ENCODE measurements at places on chromosomes 6 and 20.

DNA sequence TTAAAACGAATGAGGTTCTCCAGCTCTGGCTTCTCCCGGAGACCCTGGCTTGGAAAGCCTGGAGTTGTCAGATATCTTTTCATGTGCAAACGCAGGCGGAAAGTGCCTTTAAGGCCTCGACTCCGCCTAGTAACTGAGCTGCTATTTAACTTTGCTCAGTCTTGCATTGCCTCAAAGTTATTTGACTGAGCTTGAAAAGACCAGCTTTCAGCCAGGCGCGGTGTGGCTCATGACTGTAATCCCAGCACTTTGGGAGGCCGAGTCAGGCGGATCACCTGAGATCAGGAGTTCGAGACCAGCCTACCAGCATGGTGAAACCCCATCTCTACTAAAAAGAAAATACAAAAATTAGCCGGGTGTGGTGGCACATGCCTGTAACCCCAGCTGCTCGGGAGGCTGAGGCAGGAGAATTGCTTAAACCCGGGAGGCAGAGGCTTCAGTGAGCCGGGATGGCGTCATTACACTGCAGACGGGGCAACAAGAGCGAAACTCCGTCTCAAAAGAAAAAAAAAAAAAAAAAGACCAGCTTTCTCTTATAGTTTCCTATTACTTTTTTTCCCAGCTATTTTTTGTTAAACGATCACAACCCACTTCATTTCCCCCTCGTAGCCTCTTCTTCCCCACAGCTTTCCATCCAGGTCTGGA is 1.9 kb downstream of the GCNT2 start:
- DNase-seq = no peak

DNA sequence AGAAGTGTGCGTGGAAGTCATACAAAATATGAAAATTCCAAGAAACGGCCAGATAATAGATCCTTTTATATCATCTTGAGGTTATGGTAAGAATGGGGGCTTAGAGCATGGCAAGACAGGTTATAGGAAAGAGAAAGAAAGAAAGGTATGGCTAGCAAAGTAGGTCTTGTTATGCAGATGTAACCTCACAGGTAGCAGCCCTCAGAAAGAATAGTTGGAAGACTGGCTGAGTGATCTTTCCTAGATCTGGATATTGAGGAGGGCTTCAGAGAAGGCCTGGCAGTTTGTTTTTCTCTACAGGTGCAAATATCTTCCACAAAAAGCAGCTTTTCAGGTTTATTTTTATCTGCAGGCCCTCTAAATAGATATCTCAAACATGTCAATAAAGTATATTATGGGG is 679.5 kb downstream of the KHDRBS2 start:
- DNase-seq = no peak

DNA sequence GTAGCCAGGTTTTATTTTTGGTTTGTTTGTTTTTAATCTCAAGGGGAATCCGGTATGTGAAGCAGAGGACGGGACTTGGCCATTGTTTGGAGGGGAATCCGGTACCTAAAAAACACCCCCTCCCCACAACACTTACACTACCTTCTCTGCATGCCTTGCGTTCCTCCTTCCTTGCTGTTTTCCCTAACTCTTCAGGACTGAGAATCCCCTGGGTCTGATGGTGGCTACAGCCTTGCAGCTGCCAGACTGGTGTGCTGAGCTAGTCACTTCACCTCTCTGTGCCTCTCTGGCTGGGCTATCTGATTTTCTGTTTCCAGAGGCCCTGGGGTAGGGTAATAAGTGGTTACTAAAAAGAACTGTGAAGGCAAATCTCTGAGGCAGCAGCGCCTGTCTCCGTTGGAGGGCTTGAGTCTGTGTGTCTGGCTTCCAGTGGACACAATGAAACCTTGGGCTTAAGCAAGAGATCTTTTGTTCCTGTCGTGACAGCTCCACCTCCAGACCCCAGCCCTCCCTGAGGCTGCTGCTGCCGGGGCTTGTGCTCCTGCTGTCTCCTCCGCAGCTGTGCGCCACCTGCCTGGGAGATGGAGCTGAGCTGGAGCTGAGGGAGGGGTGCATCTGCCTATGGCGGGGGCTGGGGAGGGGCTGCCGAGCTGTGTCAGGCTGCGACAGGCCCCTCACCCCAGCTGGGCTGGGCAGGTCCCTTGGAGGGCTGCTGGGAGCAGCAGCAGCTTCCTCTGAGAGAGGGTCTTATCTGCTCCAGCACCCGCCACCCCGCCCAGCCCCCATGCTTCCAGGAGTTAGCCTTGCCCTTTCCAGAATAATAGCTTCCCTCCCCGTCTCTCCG is 65.8 kb upstream of the CCDC167 start:
- DNase-seq = no peak

DNA sequence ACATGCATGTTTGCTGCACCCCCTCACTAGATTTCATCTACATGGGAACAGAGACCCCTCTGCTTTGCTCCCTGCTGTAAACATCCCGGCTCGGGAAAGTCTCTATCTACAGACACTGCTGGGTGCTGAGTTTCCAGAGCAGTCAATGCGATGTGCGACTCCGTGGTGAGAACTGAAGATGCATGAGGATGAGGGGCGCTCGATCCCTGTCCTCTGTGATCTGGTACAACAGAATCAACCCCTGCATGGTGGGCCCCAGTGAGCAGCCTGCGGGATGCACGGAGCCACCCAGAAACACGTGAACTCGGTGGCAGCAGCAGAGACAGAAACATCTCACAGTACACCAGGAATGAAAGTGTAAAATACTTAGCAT is 83.1 kb downstream of the THBS2 start:
- no peak for DNase-seq

DNA sequence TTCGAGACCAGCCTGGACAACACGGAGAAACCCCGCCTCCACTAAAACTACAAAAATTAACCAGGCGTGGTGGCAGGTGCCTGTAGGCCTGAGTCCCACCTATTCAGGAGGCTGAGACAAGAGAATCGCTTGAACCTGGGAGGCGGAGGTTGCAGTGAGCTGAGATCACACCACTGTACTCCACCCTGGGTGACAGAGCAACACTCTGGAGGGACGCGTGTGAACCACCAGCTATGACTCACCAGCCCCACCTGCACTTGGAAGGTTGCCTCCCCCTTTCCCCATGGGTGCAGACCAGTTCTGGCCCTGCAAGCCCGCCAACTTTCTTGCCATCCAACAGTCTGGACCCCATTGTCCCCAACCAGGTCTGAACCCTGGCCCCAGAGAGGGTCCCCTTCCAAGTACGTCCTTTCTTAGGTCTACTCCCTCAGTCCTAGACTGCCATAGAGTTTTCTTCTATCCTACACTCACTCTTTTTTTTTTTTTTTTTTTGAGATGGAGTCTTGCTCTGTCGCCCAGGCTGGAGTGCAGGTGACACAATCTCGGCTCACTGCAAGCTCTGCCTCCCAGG is 29.2 kb downstream of the ATP9A start:
- DNase-seq = no peak

GRCh38 chr20:17229256-17229655 is 2.4 kb downstream of the PCSK2 start:
- no peak for DNase-seq

DNA sequence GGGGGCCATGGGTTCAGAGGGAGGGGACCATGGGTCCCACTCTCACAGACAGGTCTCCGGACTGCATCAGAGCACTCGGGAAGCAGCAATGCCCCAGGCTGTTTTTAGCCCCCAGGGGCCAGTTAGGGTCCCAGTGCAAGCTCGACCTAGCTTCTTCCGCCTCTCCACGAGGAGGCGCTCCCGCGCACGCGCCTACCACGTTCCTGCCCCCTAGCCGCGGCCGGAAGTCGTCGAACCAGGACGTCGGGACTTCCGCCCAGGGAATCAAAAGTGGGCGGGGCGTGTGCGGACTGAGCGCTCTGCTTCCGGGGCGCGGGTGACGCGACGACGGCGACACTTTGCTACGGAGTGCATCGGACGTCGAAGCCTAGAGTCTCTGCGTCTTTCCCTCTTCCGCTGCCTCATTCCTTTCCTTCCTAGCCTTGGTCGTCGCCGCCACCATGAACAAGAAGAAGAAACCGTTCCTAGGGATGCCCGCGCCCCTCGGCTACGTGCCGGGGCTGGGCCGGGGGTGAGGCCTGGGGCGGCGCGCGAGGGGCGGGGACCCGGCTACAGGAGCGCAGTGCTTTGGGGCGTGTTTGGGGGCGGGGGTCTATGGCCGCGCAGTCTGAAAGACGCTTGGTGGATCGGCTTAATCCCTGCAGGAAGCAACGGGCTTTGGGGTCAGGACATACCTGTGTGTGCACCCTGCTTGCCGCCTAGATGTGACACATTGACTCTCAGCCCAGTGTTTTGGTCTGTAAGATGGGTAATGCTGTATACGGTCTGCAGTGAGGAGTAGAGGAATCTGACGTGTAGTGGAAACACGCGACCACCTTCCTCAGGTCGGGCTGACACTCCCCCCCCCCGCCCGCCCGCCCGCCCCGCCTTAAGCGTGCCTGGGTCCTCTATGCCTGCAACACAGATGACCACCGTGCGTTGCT is at the start of gene PRPF6:
TSS of gene PRPF6 (plus strand) at position 327 of the 923 bp plus-strand sequence. CDS start at position 441, 114 bp downstream.
- DNase-seq = peak; percentile 92

DNA sequence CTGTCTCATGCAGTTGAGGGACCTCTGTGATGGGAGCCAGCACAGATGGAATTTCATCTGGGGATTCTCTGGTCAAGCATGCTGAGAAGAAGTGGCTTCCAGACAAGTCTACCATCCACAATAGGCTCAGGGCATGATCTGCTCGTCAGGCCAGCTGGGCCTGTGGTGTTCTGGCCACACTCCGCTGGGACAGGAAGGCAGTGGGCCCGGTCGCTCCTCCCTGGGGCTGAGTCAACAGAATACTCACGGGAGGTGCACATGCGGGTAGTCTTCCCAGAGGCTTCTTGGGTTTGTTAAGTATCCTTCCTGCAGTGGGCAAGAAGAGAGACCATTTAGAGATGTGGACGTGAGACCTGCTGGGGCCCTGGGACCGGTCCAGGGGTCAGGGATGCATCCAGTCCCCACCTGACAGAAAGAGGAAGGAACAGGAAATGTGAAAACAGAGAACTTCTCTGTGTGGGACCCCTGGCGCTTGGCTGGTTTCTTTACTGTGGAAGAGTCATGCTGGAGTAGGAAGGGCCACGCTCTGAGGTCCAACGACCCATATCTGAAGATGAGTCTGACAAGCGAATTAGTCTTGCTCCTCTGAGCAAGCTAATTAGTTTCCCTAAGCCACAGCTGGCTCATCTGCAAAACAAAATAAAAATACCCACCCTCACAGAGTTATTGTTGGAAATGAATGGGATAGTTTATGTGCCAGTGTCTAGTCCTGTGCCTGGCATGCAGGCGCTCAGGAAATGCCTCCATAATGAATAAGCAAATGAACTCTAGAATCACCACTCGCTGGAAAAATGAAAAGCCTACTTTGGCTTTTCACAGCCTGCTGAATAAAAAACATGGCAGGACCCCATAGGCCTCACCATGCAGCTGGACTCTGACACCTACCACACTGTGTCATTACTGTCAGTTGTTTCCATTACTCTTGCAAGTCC is 67.3 kb downstream of the TRAM2 start:
- no peak for DNase-seq

- DNase-seq = no peak
Observed at GRCh38 chr6:132084811-132085509, 133.8 kb upstream of the CCN2 start.
